ENCODE measurements at places on chromosomes 4 and X.
A peak's percentile ranks its signal among the peaks of the same experiment; 100 is the strongest.

GRCh38 chrX:154002215-154002719 lies 17.4 kb downstream of the IRAK1 start:
- peak; percentile 74 for DNase-seq

GRCh38 chrX:100381619-100382018 lies 28.5 kb downstream of the PCDH19 start:
- DNase-seq: no peak

GRCh38 chr4:81084029-81084428 lies 53.5 kb downstream of the BMP3 start:
- no peak for DNase-seq

- DNase-seq: no peak
These were observed 111.0 kb downstream of the CPE start for GRCh38 chr4:165489786-165490185.

DNA sequence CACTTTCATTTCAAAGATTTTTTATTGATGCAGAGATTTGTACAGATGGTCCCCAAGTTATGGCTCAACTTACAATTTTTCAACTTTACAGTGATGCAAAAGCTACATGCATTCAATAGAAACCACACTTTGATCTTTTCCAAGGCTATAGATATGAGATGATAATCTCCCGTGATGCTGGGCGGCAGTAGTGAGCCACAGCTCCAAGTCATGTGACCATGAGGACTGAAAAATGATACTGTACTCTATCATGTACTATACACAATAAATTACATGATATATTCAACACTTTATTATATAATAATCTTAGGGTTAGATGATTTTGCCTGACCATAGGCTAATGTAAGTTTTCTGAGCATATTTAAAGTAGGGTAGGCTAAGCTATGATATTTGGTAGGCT lies 14.0 kb upstream of the GASK1B start:
- no peak for DNase-seq

DNA sequence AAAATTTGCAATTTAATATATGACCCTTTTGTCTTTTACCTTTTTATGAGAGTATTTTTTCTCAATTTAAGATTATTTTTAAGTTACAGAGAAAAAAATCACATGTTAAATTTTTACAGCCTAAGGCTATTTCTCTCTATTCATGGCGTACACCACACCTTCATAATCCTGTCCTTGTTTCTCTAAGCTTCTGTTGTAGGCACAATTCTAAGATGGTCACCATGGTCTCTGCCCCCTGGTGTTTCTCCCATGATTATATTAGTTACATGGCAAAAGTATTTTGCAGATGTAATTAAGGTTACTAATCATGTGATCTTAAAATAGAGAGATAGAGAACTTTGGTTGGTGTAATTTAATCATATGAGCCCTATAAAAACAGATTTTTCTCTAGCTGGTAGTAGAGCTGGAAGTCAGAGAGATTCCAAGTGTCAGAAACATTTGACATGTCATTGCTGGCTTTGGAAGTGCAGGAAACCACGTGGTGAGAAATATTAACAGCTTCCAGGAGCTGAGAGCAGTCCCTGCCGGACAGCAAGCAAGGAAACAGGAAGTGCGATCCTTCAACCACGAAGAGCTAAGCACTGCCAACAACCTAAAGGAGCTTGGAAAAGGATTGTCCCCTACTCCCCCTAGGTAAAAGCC lies 89.8 kb downstream of the EIF4E start:
- DNase-seq: peak; percentile 2

GRCh38 chr4:136124251-136124745 lies 1408.0 kb downstream of the PCDH18 start:
- no peak for DNase-seq

DNA sequence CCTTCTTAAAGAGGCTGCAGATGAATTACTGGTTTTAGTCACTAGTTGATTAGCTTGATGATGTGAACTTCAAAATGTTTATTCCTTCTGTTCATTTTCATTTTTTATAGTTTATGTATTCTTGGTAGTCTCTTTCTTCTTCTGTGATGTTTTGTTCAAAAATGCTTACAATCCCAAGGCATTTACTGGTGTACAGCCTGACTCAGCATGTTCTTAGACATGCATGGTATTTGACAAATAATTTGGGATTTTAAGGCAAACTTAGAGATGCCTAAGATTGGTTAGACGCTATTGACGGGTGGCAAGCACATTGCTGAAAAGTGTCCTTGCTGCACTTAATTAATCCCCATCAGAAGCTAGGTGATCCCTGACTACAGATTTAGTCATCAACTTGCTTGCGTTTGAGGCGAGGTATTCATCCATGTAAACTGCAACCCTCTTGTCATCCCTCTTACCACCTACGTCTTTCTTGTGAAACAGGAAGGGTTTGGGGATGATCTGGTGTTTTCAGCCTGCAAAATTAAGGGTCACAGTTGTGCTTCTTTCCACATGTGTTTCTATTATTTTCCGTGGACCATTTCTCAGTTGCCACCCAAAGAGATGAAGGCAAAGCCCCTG lies 331.8 kb downstream of the DKK2 start:
- no peak for DNase-seq

DNA sequence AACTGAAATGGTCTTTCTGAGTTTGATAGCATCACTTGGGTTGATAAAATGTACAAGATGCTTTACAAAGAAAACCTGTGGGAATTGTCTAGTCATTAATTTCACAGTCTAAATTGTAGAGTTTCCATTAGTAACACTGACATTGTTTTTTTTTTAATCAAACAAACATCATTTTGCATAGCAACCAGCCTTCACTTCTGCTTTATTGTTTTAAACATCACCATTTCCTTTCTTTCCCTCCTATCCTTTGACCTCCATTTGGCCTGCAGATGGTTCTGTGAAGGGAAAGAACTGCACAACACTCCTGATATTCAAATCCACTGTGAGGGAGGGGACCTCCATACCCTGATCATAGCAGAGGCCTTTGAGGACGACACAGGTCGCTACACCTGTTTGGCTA lies 171.1 kb downstream of the PALLD start:
- no peak for DNase-seq

DNA sequence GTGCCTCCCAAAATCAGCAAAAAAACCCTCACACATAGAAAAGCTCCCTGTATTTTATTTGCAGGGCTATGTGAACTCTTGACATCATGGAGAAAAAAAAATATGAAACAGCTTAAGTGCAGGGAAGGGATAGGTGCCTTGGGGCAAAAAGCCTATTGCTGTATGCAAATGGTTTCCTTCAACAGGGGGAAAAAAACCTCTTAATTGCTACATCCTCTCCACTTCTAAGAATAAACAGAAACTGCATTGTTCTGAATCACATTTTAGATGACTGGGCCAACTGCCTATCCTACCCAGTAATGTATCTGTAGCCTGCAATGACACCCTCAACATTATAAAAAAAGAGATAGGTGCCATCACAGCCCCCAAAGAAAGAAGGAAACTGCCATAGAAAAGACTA lies 229.4 kb upstream of the GALNTL6 start:
- DNase-seq: no peak

- peak; percentile 43 for DNase-seq
These were observed 4.2 kb downstream of the CENPVL3 start for GRCh38 chrX:51614353-51615012.

GRCh38 chr4:82865592-82865991 lies 25.4 kb downstream of the SEC31A start:
- peak; percentile 90 for DNase-seq

- DNase-seq: no peak
These were observed 128.4 kb upstream of the TMEM164 start for GRCh38 chrX:109874548-109874947.

GRCh38 chr4:108695062-108695461 lies 44.7 kb downstream of the OSTC start:
- DNase-seq: no peak

GRCh38 chr4:128322311-128322710 lies 34.7 kb upstream of the PGRMC2 start:
- no peak for DNase-seq

- peak; percentile 15 for DNase-seq
These were observed 78.2 kb downstream of the IL21 start for GRCh38 chr4:122542411-122543236.

DNA sequence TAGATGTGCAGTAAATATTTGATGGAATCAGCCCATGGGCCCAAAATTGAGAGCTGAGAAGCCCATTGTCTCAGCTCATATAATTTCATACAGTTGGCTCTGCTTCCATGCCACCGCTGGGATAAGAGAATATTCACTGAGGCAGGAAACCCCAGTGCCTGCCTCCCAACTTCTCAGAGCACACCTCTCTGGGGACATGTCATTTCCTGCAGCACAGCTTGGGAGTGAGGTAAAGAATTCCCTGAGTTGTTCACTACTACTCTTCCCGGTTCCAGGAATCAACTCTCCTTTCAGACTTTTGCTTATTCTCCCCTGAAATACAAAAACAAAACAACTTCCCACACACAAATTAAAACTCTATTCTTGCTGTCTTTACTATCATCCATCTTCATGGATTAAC lies 389.3 kb downstream of the MAPK10 start:
- no peak for DNase-seq

DNA sequence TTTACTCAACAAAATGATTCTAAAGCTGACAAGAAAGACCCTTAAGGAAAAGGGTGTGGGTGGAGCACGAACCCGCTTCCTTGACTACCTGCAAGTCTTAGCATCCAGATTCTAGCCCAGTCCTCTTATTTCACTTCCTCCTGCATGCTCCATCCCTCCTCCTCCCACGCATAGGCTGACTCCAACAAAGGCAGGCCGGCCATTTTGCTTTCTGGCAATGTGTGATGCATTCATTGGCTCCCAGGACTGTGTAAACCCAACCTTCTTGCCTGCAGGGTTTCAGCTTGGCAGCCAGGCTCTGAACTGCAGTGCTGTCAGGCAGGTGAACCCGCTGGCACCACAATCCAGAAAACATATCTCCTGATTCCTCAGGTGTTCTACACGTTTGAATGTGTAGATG lies 39.3 kb downstream of the RTL9 start:
- no peak for DNase-seq

DNA sequence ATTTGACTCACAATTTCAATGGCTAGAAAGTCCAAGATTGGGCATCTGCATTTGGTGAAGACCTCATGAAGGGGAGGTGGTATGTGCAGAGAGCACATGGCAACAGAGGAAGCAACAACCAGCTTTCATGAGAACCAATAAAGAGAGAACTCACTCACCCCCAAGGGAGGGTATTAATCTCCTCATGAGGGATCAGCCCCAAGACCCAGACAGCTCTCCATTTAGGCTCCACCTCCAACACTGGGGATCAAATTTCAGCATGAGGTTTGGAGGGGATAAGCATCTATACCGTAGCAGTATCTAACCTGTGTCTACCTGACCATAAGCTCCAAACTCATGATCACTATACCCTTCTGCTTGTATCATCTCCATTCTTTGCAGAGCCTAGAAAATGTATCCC lies 9.3 kb upstream of the TBC1D19 start:
- DNase-seq: no peak

GRCh38 chr4:90293320-90293719 lies 166.1 kb downstream of the CCSER1 start:
- peak; percentile 12 for DNase-seq

GRCh38 chr4:153465140-153465539 lies 1.0 kb upstream of the TMEM131L start:
- DNase-seq: peak; percentile 49

DNA sequence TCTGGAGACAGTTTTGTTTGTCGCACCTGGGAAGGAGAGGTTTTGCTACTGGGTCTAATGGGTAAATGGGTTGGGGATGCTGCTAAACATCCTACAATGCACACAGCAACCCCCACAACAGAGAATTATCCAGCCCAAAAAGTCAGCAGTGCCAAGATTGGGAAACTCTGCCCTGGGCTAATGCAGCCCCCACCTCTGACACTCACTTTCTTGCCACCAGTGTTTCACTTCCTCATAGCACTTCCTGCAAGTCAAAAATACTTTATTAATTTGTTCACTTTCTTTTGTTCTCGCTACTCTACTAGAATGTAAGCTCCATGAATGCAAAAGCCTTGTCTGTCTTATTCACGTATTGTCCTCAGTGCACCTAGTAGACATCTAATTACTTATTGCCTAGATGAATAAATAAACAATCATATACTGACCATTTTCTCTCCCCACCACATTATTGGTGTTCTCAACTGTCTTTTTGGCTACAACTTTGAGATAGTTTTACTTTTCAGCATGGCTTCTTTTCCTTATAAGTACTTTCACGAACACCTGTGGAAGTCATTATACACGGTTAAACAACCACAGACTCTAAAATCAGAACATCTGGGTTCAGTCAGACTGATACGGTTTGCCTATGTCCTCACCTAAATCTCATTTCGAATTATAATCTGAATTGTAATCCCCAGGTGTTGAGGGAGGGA lies 82.0 kb upstream of the PITX2 start:
- DNase-seq: peak; percentile 22

DNA sequence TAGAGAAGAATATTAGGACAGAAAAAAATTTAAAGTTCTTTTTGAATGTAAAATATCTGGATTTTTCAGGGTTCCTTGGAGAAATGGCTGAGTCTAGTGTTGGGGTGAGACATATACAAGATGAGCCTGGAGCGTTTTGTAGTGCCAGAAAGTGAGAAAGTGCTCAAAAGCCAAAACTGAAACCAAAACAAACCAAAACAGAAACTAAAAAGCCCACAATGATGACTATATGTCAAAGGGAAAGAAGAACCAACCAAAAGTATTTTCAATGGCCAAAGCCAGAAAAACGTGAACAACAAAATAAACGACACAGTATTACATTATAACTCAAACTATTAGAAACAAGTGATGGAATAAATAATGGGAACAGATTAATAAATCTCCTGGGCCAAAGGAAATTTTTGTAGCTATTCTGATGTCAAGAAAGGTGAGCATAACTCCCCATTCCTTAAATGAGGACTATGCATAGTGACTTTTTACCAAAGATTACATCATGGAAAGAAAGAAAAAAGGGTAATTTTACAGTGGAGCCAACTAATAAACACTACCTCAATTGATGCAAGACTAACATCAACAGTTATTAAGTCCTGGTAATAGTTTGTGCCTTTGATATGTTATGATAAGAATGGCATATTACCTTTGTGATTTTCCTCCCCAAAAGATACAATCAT lies 1137.6 kb downstream of the C4orf33 start:
- DNase-seq: peak; percentile 21

- no peak for DNase-seq
These were observed 6.7 kb downstream of the TNMD start for GRCh38 chrX:100591256-100592051.

DNA sequence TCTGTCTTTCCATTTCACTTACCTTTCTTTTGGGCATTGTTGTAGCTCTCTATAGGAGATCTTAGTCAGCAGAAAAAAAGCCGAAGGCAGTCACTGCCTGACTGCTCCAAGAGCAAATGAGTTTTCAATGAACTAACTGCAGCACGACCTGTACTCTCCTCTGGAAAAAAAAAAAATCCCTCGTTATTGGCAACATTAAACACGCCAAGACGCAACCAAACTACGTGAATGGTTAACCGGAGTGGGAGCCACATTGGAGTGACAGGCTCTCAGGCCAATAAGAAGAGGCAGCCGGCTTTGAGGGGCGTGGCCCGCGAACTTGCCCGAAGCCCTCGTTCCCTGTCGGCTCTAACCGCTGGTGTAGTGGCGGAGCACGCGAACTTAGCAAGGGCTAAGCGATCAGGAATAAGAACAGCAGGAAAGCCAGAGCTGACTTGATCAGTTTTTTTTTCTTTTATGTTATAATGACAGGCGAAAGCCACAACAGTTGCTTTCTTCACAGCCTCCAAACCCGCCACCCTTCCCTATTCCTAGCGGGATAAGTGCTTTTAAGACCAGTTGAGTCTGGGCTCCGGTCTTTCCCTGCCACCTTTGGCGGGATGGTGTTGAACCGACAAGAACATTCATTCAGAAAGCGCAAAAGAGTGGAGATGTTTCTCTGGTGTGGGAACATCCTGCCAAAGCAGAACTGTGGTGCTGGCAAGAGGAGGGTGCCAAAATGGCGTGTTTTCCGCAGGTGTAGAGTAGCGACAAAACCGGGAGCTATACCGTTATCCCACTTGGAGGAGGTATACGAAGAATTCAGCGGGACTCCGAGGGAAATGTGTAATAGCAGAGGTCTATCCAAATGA lies 80.0 kb downstream of the HMGN5 start:
- peak; percentile 90 for DNase-seq

Data from suppressor macrophage treated with lipopolysaccharide for 4 hours (primary cell).